ENCODE measurements at places on chromosomes 6 and 20.

DNA sequence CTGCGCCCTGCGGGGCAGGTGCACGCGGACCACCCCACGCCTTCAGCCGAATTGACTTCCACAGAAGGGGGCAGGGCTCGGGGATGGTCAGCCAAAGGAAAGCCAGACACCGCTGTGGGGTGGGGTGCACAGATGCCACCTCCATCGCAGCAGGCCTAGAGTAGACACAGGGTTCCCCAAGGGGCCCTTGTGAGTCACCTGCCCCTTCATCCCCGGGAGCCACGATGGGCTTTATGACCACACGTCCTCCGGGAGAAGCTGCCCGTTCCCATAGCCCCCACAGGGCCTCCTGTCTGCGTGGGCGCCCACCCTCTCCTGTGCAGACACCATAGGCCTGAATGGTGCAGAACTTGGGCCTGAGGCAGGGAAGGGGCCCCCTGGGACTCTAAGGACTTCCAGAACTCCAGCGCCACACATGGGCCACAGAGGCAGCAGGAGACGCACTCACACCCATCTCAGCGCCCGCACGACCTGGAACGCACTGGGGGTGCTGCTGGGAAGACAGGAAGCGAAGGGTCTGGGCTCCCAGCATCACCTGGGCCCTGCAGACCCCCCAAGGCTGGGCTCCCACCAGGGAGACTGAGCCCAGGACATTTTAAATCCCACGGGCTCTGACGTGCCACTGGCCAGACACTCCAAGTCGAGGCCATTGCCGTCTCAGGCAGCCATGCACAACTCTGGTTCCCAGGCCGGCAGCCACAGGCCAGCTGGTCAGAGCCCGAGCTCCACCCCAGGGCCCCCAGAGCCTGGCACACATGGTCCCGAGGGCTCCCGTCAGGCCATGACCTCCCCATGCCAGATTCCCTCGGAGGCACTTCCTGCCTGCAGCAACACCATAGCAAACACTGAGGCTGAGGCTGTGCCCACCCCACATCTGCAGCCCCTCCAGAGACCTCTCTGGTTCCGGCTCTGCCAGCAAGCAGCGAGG lies 134.2 kb downstream of the DLL1 start:
- DNase-seq: no peak

- DNase-seq: peak; percentile 87
Observed at GRCh38 chr6:3324262-3324942, 65.7 kb downstream of the PSMG4 start.

- DNase-seq: no peak
Observed at GRCh38 chr20:37808233-37809070, 94.5 kb upstream of the VSTM2L start.

DNA sequence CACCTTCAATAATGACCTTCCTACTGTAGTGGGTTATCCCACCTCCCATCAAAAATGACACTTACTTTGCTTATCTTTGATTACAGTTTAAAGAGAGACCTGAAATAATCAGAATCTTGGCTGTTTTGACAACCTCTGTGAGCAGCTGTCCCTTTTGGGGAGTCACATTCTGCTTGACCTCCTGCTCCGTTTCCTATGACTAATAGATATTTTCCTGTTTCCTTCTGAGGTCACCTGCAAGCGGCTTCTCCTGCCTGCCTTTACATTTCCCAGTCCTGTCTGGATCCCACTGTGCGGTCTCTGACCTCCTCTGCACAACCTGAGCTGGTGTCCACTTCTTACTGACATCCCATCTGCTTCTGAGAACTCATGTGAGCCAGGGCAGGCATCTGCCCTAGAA lies 54.2 kb downstream of the TRAM2 start:
- DNase-seq: no peak

GRCh38 chr6:12077021-12077710 lies 65.1 kb downstream of the HIVEP1 start:
- DNase-seq: peak; percentile 68

DNA sequence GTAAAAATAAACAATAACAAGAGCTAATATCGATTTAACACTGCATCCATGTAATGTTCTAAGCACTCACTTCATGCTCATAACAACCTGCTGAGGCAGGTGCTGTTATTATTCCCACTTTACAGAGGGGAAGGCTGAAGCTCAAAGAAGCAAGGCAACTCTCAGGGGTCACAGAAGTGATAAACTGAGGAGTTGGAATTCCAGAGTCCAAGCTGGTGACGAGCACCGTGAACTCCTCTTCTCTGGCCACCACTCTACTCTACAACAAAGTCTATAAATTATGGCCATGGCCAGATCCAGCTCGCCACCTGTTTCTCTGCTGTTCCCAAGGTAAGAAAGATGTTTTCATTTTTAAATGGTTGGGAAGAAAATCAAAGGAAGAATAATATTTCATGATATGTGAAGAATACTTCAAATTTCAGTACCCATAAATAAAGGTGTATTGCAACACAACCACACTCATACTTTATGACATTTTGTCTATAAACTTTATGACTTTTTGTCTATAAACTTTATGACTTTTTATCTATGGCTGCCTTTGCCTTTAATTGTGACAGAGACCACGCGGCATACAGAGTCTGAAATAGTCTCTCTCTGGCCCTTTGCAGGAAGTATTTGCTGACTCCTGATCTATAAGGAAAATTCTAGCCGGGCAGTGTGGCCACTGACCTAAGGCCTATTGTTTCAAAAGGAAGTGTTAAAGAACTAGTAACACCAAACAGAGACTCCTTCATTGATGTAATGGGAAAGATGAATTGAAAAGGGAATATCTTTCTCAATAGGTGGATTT lies 113.2 kb upstream of the KCNG1 start:
- peak; percentile 38 for DNase-seq

GRCh38 chr6:50097966-50098640 lies 48.4 kb upstream of the DEFB112 start:
- DNase-seq: no peak

- DNase-seq: no peak
Observed at GRCh38 chr6:4736371-4736873, 39.8 kb upstream of the CDYL start.

- DNase-seq: no peak
Observed at GRCh38 chr6:77095936-77096627, 367.2 kb downstream of the HTR1B start.

DNA sequence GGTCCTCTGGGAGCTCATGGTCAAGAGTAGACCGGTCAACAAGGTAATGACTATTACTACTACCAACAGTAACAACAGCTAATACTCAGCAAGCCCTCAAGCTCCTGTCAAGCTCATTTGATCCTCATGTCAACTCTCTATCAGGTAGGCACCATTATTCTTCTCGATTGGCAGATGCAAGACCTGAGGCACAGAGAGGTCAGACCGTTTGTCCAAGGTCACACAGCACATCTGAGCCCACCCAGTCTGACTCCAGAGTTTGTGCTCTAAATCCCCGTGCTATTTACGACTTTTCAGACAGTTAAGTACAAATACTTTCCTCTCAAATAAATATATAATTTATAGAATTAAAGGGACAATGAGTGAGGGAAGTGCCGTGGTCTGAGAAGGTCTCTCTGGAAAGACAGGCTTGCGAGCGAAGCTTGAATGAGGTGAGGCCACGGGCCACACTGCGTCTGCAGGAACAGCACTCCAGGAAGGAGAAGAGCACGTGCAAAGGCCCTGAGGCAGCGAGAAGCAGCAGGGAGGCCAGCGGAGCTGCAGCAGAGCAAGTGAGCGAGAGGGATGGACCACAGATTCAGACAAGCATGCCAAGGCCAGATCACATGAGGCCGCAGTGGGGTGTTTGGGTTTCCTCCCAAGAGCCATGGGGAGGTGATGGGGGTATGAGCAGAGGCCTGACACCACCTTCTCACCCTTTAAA lies 117.3 kb downstream of the PREX1 start:
- DNase-seq: no peak

DNA sequence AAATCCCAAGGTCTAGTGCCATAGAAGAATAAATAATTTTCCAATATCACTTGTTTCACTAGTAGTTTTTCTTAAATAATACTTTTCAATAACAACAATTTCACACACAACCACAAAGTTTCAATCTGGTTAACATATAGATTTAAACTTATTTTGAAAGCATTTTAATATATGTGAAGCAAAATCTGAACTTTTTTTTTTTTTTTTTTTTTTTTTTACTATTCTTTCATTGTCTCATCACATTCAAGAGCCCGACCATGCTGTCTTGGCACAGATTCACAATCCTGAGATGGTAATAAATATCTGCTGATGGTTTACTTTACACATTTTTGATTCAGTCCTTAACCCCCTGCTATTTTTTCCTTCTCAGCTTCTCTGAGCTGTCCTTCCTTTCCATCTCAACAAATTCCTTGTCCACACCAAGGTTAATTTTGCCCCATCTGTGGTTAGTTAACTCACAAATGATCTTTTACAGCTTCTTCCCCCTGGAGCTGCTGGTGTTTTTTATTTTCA lies 262.8 kb downstream of the TMEM242 start:
- DNase-seq: no peak

GRCh38 chr6:134982161-134982560 lies 32.3 kb upstream of the ALDH8A1 start:
- no peak for DNase-seq

All from PC-3 (cell line).